NAMALWA (cell line): ENCODE measurements at places on chromosomes 3 and 15.

- DNase-seq: no peak
Observed at GRCh38 chr3:149104484-149104883, 18.2 kb upstream of the HLTF start.

DNA sequence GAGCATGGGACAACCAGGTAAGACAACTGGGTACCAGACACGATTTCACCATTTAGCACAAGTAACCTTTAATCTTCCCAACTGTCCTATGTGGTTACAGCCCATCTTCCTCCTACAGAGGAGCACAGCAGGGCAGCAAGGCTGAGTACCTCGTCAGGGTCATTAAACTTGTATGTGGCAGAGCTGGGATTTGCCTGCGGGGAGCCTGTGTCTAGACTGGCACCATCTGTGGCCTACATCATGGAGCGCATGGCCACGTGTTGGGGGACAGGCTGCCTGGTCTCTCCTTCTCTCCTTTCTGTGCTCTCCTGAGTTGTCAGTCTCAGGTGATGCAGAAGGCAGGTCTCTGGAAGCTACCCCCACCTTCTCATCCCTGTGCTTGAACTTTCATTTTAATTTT is 32.2 kb downstream of the GOLGA6A start:
- no peak for DNase-seq

- DNase-seq: no peak
Observed at GRCh38 chr3:48451270-48451669, 4.7 kb downstream of the ATRIP start.

DNA sequence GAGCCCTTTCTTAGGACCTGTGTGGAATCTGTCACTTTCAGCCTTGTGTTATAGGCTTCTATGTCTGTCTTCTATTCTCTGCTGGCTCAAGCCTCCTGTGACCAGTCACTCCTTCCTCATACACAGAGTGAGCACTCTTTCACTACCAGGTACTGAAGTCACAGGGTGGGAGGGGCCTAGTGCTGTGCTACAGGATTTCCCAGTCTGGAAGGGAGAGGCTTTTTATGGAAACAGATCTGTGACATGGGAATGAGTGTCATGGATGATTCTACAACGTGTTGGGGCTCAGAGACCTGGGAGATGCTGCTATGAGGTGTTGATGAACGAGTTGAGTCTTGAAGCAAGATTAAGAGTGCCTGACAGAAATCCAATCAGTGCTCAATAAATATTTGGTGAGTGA is 100.5 kb downstream of the PDCD6IP start:
- no peak for DNase-seq

GRCh38 chr3:49908373-49909199 is 4.9 kb upstream of the MST1R start:
- no peak for DNase-seq

GRCh38 chr3:159645874-159646273 is 342.8 kb upstream of the IL12A start:
- no peak for DNase-seq

GRCh38 chr3:63966871-63967270 is 54.7 kb upstream of the SCAANT1 start:
- no peak for DNase-seq
